NCI-H2171 treated with DMSO at 0.1 percent for 48 hours (cell line): ENCODE measurements at places on chromosomes 7 and 10.

DNA sequence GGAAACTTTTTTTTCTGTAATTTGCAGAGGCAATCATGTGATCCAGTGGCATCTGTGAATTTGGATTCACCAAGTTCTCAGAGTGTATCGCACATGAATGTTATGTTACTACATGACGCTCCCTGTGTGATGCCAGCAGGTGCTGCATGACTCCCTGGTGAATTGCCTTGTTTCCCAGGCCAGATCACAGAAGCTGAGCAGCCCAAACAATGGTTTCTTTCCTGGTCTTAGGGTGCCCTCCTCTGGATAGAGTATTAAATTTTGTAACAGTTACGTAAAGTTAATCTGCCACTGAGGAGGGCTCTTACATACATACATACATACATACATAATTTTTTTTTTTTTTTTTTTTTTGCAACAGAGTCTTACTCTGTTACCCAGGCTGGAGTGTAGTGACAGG, 3.6 kb downstream of the ZSCAN21 start:
- peak; percentile 96 for DNase-seq

DNA sequence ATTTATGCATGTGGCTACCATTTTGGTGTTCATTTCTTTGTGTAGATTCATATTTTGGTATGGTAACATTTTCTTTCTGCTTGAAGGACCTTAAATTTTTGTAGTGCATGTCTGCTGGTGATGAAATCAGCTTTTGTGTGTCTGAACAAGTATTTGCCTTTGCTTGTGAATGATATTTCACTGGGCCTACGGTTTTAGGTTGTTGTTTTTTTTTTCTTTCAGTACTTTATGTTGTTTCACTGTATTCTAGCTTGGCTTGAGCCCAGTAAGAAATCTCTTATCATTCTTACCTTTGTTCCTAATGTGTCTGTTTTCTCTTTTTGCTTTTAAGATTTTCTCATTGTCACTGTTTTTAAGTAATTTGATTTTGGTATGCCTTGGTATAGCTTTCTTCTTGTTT, 31.9 kb downstream of the SAMD8 start:
- no peak for DNase-seq

- no peak for DNase-seq
Observed at GRCh38 chr10:122999347-122999746, 9.2 kb downstream of the IKZF5 start.

- DNase-seq: no peak
Observed at GRCh38 chr10:87598700-87599099, 61.0 kb upstream of the PAPSS2 start.

DNA sequence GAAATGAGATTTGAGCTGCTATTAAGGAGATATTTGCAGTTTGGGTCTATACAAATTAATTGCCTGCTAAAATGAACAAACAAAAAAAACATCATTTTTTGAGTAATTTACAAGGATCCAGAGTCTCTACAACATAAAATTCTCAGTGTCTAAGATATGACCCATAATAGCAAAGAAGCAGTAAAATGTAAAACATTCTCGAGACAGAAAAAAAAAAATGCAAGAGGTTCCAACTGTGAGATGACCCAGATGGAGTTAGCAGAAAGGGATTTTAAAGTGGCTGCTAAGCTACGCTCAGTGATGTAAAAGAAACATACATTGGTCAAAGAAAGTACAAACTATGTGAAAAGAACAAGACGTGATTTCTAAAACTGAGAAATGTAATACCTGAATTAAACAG, 471.0 kb downstream of the SH2D4B start:
- no peak for DNase-seq

- no peak for DNase-seq
Observed at GRCh38 chr10:111833251-111833650, 350.3 kb downstream of the GPAM start.

- no peak for DNase-seq
Observed at GRCh38 chr10:78437407-78437768, 403.7 kb downstream of the RPS24 start.

- DNase-seq: peak; percentile 57
Observed at GRCh38 chr10:75803816-75804552, 372.6 kb downstream of the LRMDA start.

DNA sequence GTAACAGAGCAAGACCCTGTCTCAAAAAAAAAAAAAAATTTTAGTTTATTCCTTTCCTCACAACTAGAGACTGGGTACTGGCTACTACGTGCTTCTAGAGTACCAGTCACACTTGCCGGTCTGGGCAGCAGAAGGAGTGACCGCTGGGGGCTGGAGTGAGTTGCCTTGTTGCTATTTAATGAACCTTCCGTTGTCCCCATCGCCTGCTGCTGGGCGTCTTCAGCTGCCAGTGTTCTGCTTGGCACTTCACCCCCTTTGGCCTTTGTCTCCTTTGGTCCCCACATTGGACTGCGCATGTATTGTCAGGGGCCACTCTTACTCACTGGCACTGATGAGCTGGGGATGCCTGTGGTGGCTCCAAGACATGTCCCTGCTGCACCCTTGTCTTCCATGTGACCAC, 110.6 kb downstream of the CLEC2L start:
- no peak for DNase-seq

GRCh38 chr7:75623390-75624133, 115.2 kb downstream of the HIP1 start:
- no peak for DNase-seq

DNA sequence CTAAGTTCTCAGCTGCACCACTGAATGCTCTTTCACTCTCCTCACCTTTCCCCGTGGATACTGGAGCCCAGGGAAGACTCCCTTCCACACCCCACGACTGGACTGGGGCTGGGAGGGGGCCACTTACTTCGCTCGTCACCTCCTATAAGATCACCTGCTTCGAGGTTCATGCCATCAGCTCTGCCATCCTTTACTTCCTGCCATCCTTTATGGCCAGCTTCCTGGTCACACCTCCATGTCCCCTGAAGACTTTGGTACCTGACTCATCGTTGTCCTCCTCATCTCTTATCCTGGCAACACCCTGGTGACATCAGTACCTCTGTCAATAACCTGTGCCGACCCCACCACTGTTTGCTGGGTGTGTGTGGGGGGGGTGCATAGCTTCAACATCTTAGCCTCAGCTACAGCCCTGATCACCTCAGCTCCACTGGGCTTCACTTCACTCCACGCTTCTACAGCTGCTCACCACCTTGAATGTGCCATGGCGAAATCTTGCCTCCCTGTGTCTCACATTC, 8.7 kb upstream of the VDAC2 start:
- no peak for DNase-seq

DNA sequence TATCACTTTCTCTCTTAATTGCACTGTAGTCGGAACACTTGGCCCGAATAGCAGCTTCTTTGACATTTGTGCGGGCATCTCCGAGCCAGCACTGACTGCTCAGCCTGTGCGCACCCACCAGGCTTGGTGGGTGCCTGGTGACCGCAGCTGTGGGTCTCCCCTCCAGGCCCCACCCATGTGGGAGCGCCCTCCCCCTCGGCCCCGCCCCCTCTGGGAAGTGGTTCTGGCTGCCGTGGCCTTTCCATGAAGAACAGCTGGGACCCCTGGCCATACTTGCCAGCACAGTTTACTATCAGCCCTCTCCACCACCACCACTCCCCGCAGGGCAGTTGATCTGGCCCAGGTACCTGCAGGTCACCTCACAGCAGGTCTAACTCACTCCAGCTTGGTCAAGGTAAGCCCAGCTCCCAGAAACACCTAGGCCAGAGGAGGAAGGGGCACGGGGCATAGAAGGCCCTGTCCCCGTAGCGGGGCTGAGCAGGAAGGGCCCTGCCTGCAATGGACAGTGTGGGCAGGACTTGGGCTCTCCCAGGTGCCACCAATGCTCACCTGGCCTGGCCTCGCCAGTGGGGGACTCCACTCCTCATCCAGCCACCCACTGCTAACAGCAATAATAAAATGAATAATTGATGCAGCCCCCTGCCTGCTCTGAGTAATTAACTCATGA, 5.8 kb downstream of the RASGEF1A start:
- no peak for DNase-seq

DNA sequence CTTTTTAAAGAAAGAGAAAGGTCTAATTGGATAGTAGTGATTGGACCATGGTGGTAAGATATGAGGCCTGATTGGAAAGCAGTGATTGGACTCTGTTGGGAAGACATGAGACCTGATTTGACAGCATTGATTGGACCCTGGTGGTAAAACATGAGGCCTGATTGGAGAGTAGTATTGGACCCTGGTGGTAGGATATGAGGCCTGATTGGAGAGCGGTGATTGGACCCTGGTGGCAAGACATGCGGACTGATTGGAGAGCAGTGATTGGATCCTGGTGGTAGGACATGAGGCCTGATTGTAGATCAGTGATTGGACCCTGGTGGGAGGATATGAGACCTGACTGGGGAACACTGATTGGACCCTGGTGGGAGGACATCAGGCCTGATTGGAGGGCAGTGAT, 444.3 kb downstream of the LRMDA start:
- no peak for DNase-seq

GRCh38 chr7:140176122-140176701, 571 bp downstream of the KDM7A start:
- DNase-seq: no peak

DNA sequence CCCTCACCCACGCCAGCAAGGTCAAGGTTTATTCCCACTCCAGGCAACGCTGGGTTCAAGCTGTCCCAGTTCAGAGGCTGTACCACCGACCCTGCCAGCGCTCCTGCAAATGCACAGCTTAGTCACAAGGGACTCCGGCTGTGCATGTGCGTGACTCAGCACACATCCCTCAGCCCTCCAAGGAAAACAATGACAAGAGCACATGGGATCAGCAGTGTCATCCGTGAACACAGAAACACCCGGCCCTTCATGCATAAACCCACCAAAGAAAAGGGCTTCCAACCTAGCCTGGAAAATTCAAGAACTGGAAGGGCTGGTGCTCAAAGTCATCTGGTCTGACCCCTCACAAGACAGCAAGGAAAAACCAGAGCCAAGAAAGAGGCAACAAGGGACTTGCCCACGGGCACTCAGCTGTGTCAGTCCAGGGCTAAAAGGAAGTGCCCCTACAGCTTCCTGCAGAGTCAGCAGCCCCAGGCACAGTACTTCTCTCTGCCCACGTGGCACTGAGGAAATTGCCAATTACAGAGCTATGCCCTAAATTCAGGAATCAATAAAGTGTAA, 106.1 kb downstream of the KCNMA1 start:
- DNase-seq: peak; percentile 57

DNA sequence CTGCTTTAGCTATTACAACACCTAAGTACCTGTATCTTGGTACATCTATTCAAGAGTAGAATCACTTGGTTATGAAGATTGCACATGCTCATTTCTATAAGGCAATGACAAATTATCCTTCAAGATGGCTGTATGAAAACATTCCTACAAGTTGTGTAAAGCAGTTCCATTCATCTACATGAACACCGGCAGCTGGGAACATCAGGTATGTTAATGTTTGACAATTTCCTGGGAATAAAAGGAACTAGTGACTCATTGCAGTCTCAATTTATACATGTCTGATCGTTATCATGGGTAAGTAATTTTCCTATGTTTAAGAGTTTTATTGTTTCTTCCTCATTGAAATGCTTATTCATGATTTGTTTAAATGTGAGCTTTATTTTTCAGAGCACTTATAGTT, 203.2 kb upstream of the SEMA3E start:
- no peak for DNase-seq

GRCh38 chr10:99430116-99430450, 341 bp downstream of the GOT1 start:
- DNase-seq: no peak

DNA sequence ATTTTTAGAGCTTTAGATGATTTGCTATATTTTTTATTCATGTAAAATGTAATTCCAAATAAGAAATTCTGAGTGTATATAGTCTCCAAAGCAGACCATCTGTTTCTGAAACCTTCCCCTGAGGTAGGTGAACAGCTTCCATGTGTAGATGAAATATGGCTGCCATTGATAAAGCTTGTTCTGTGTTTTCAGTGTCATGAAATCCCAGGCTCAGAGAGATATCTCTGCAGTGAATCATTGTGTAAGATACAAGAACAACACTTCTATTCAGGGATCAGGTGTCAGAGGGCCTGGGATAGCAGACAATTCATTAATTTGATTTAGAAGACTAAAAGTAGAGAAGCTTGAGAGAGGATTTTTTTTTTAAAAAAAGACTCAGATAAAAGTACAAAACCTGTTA, 29.1 kb downstream of the ACTA2 start:
- DNase-seq: no peak

DNA sequence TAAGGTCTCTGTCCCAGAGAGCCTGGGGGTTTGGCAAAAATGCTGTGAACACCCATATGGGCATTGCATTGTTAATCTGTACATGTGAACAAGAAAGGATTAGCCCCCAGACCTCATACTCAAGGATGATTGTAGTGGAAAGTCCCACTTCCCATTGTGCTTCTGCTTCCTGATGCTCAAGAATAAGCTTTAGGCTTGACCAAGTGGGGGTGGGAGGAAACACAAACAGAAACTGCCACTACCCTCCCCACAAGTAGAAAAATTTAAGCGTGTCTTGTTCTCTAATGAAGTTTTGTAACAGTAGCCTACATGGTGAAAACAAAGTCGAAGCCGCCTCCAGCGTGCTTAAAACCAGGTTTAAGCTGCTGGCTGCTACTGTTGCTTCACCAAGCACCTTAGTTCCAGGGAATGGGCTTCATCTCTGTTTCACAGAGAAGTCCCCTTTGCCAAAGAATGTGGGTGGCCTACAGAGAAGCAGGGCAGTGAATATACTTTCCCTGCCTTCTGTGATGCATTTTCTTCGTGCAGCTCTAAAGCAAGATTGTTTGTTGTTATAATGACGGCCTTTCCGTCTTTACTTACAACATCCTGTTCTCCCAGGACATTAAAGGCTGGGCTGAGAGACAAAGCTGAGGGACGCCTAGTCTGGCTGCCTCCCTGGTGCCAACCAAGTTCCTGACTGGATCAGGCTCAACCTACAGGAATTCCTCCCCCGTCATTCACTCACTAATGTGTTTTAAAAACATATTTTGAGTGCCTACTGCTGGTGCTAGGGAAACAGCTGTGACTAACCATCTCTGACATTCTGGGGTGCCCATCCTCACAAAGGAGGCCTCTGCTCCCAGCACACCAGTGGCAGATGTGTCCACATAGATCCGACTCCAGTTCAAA, 32.1 kb upstream of the CCSER2 start:
- no peak for DNase-seq

DNA sequence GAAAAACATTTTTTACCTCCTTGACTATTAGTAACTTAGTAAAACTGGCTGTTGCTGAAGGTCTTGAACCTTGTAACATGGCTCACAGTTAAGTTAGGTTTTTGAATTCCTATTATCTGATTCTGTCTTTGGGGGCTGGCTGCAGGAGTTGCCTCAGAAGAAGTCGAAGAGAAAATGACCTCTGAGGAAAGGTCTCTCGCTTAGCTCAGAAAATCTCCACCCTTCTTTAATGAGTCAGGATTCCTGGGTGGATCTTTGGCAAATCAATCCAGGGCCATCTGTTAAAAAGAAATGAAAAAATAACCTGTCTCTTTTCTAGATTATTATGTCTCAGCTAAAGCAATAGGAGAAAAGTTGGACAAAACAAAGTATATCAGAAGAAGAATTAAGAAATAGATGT, 267.8 kb upstream of the SEMA3C start:
- no peak for DNase-seq

- peak; percentile 71 for DNase-seq
Observed at GRCh38 chr7:16071246-16071857, 350.0 kb downstream of the CRPPA start.
